ENCODE measurements at places on chromosomes 6 and 20.
A peak's percentile ranks its signal among the peaks of the same experiment; 100 is the strongest.

DNA sequence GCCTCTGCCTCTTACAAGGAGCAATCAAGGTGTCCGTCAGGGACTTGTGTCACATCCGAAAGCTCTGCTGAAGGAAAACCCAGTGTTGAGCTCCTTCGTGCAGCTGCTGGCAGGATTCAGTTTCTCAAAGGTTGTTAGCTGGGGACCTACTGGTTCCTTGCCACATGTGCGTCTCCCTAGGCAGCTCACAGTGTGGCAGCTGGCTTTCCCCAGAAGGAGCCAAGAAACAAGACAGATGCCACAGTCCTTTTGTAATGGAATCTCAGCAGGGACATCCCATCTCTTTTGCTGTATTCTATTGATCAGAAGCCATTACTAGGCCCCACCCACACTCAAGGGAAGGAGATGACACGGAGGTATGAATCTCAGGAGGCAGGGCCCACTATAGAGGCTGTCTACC, 488.8 kb downstream of the CD83 start:
- no peak for DNase-seq

- no peak for DNase-seq
Observed at GRCh38 chr20:16352321-16352720, 220.9 kb downstream of the KIF16B start.

DNA sequence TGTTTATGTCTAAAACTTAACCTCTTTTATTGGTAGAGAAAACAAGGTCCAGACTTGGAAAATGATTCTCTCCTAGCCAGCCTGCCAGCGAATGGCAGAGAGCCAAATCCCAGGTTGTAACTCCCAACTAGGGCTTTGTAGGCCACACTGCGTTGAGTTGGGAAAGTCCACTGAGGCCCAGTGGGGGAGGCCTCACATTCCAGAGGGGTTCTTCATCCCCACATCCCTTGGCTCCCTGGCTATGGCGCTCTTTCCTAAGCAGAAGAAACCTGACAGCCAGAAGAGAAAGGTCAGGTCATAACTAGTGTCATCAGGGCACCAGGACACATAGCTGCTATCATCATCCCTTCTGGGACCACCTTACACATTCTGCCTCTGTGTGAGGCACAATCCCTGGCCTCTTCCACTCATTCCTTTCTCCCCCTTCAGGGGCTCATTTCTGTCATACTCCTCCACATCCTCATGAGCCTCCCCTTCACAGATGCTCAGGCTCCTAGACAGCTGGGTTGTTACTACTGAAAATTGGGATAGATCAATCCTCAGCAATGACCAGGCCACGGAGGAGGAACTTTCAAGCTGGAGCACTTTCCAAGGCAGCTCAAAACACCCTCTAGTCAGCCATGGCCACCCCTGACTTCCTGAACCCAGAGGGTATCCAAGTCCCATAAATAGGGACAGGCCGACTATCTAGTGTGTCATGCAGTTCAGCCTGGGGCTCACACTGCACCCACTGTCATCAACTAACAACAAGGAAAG, 48.6 kb downstream of the TCP11 start:
- DNase-seq = no peak

GRCh38 chr20:37896932-37897548, 5.9 kb upstream of the VSTM2L start:
- no peak for DNase-seq

GRCh38 chr6:7268816-7269555, 44.0 kb downstream of the SSR1 start:
- DNase-seq = no peak

- DNase-seq = no peak
Observed at GRCh38 chr20:57259121-57259937, 7.1 kb downstream of the BMP7 start.

GRCh38 chr6:33431880-33432541, 12.1 kb downstream of the SYNGAP1 start:
- no peak for DNase-seq

GRCh38 chr6:160774399-160774798, 72.4 kb downstream of the PLG start:
- DNase-seq = no peak

DNA sequence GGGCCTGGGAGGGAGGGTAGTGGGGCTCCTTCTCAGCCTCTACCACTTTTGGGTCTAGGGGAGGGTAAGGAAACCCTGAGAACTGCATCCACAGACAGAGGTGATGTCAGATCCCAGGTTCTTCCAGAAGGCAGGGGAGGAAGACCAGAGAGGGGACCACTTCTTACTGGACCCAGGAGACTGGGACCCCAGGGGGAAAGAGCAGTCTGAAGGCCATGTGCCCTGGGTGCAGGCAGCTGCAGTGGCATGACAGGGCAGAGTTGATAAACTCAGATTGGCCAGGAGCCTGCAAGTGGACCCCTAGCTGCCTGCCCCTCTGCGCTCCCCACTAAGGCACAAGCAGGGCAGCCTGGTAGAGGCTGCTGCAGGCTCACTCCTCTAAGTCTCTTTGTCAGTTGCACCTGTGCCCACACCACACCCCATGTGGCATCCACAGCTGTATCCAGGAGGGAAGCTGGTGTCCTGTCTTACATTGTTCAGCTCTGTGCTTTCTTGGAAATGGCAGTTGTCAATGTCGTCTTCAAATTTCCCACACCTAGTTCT, 2.7 kb downstream of the CST9L start:
- no peak for DNase-seq

DNA sequence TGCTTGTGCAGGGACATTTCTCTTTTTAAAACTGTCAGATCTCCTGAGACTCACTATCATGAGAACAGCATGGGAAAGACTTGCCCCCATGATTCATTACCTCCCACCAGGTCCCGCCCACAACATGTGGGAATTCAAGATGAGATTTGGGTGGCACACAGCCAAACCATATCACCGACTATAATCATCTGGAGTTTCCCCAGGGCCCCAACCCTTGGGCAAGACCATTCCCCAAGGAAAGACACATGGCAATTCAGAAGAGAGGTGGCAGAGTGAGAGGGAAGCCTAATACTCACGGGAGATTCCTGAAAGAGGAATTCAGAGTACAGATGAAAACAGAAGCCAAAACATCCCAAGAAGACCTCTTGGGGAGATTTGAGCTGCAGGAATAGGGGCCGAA, 291.0 kb upstream of the PLCB4 start:
- peak; percentile 14 for DNase-seq

- no peak for DNase-seq
Observed at GRCh38 chr6:94597487-94597886, 979.8 kb upstream of the MANEA start.

- no peak for DNase-seq
Observed at GRCh38 chr6:169800116-169800667, 48.8 kb downstream of the ERMARD start.

DNA sequence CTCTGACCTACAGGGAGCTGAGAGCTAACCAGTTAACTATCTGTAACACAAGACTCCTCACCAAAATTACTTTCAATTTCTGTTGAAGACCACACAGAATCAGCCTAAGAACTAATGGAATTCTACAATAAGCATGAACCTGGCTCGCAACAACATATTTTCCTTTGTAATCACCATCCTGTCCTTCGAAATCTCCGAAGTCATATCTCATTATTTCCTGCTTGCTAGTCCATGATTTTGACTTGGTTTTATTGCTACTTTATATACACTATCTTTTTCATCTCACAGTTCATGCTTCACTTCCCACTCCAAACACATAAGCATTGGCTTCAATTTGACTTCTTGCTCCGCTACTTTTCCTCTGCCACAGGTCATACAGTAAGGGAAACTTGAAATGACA, 405.8 kb upstream of the FKBP1C start:
- DNase-seq = no peak

DNA sequence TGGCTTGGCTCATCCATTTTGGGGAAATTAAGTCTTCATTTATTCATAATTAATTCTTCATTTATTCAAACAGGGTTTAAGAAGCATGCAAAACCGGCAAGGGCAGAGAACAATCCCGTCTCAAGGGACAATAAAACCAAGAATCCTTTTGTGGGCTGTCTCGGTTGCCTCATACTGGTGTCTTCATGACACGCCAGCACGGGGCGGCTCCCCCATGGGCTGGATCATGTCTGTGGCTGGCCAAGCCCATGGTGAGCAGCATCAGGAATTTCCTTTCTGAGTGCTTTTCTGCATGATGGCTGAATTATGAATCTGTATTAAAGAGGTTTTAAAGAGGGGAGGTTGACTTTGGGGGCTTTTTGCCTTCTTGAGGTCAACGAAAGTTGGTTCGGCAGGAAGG, 38.3 kb upstream of the DUSP22 start:
- peak; percentile 57 for DNase-seq

DNA sequence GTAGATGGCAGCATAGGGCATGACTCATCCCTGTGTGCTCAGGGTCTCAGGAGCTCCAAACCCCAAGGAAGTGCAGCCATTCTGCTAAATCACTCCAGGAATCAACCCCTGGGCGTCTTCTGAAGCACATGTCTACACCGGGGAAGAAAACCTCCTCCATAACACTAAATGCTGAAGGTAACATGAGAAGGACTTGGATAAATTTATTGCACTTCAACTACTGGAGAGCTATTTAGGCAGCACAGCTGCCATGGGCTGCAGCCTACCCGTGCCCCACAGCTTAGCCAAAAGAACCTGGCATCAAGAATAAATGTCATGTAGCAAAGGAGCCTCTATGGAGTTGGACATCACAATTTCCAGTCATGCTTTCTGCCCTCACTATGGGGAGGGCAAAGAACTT, 152.4 kb upstream of the PROKR2 start:
- no peak for DNase-seq

DNA sequence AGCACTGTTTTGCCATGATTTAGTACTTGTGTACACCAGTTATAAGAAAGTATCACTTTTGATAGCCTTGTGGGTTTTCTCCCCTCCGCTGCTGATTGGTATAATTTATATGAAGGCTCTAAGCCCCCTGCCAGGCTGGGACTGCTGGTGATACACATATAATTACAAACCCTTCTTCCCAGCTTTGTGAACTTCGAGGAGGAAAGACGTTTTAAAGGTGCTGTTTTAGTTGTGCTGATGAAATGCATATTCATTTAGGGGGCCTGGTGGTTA, 246.2 kb downstream of the TAF4 start:
- no peak for DNase-seq
